ENCODE measurements at places on chromosomes 13 and 19. TPM values are rescaled to one million over a fixed set of nuclear protein-coding genes. Genes with fewer than 3 reads are reported as not detected.

The LHB gene
- total RNA-seq: 1.1 TPM

The RASGRP4 gene
- total RNA-seq: 2.7 TPM

The MADCAM1 gene
- total RNA-seq: 3.6 TPM

The CGB3 gene
- not detected for total RNA-seq

The BCL3 gene
- total RNA-seq: 15.7 TPM

The CFAP97D2 gene
- not detected for total RNA-seq

The CALR gene
- 525 TPM for total RNA-seq

The FFAR2 gene
- total RNA-seq: 1.5 TPM

The CD70 gene
- total RNA-seq: 0.29 TPM

The DZIP1 gene
- 47.5 TPM for total RNA-seq

The ZSWIM4 gene
- 15.9 TPM for total RNA-seq

The UHRF1 gene
- 29.1 TPM for total RNA-seq

The ATP4B gene
- 0.41 TPM for total RNA-seq

The GJB2 gene
- total RNA-seq: 2.3 TPM

The CGB5 gene
- not detected for total RNA-seq

The CBLC gene
- 8.8 TPM for total RNA-seq

The PTH2 gene
- not detected for total RNA-seq

The PABPC3 gene
- 0.23 TPM for total RNA-seq

The YJEFN3 gene
- total RNA-seq: 2.7 TPM

The VSTM2B gene
- 0.18 TPM for total RNA-seq

The ZNF345 gene
- total RNA-seq: 14.0 TPM

The ZNF723 gene
- not detected for total RNA-seq

The ZNF675 gene
- total RNA-seq: 17.6 TPM

The PEPD gene
- total RNA-seq: 78.5 TPM

Data from metanephros (tissue), 2 donors.